ENCODE measurements at places on chromosomes 6 and 20.

GRCh38 chr20:21509597-21510371, 4.1 kb downstream of the NKX2-2 start:
- DNase-seq = peak; percentile 54

- no peak for DNase-seq
These were observed 7.3 kb downstream of the TFAP2D start for GRCh38 chr6:50720623-50721022.

GRCh38 chr20:38201356-38201755, 36.3 kb upstream of the TGM2 start:
- peak; percentile 96 for DNase-seq

GRCh38 chr6:79707621-79708020, 76.5 kb downstream of the SH3BGRL2 start:
- DNase-seq = no peak

GRCh38 chr6:43725643-43726580, 38.3 kb upstream of the MRPS18A start:
- no peak for DNase-seq

GRCh38 chr6:141467881-141468280, 664.8 kb upstream of the GJE1 start:
- no peak for DNase-seq

GRCh38 chr6:139164001-139164400, 29.1 kb downstream of the HECA start:
- no peak for DNase-seq

DNA sequence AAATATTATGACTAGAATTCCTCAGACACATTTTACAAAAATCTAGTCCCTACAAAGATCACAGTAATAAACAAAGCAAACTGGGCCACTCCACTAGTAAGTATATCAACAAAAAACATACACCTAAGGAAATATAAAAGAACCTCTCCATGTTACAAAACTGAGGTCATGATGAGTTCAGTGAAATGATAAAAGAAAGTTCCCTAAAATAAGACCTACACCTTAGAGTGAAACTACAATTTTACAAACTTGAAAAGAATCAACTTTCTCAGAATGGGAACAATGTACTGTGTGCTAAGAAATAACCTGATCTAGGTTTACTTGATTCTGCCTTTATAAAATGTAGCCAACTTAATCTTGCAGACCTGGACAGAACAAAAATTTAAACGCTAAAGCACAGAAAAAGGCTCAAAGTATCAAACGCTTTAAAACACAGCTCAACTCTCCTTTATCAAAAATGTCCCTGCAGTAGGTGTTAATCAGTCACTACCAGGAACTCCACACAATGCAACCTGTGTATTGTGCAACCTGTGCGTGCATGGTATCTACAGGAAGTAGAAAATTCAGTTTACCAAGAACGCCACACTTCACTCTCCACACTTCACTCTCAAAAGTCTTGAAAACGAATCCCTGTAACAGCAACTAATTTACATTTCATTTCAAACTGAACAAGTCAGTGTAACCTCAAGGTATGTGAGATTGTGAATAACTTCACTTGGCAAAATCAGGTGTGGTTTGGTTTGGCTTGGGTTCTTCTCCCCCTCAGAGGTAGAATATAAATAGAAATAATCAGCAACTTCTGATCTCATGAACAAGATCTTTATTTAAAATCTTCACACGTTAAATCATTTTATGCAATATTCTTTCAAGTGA, 1.8 kb downstream of the RALGAPA2 start:
- DNase-seq = no peak

GRCh38 chr6:105562027-105562426, 159.1 kb upstream of the PREP start:
- no peak for DNase-seq

GRCh38 chr6:71460933-71461332, 172.3 kb downstream of the OGFRL1 start:
- peak; percentile 92 for DNase-seq

GRCh38 chr6:44780161-44780560, 392.7 kb downstream of the CDC5L start:
- DNase-seq = no peak

DNA sequence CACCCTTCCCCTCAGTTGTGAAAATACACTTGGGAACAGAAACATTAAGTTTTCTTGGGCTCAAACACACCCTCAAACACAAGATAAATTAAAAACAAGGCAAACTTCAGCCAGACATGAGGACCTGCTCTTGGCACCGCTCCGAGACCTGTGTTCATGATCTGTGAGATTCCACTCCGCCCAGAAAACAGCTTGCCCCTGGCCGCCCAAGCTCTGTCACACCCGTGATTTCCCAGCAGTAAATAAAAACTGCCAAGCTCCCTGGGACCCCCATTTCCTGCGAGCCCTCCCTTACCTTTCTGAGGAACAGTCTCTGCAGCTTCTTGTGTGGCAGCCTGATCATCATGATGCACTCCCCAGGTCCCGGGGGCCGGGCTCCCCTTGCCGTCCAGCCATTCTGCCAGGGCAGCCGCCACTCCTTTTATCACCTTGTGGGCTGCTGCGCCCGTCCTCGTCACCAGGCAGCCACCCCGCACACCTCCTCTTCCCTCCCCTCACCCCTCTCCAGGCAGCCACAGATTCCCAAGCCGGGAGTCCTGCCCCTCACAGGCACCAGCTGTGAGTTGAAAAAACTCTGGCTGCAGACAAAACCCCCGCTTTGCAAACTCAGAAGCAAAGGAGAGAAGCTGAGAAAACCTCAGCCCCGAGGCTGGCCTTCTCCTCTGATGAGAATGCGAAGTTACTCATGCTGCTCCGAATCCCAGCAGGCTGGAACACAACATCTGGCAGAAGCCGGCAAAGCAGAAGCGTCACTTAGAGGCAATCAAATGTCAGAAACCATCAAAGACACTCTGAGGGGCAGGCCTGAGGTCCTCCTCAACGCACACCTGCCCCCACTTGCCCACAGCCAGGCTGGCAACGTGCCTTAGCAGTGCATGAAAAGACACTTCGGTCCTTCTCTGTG, 130.4 kb upstream of the RPS6KA2 start:
- DNase-seq = peak; percentile 2

- DNase-seq = no peak
These were observed 12.9 kb downstream of the SLC9A8 start for GRCh38 chr20:49825521-49826033.

DNA sequence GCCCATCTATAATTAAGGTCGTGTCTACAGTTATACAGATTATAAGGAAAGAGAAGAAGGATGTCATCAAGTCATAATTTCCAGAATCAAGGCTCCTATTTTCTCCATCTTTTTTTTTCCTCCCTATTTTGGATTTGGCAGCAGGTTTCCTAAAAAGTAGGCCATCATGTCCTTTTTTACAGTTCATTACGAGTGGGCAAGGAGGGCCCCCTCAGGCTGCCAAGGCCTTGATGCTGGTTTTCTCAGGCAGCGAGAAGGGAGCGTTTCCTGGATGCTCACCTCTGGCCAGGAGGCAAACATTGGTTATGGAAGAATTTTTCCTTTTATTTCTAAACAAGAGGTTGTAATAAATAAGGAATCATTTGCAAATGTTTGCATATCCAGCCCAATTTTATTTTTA, 414.6 kb downstream of the DHX35 start:
- no peak for DNase-seq

GRCh38 chr20:32434434-32434833, 76.3 kb downstream of the ASXL1 start:
- DNase-seq = no peak

DNA sequence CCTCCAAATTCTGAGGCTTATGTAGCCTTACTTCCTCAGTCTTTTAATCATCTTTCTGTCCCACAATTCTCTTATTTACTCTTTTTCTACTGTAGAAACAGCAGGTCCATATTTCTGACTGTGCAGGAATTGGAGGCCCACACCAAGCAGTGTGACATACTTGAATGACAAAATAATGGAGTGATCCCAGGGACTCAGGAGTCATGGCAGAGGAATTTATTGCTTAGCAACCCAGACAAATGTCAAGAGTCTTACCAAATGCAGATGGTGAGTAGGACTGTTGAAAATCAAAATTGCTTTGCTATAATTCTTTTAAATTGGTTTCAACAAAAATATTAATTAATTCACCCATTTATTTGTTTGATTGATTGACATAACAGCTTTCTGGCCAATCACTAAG, 59.9 kb downstream of the HTR1B start:
- peak; percentile 66 for DNase-seq

DNA sequence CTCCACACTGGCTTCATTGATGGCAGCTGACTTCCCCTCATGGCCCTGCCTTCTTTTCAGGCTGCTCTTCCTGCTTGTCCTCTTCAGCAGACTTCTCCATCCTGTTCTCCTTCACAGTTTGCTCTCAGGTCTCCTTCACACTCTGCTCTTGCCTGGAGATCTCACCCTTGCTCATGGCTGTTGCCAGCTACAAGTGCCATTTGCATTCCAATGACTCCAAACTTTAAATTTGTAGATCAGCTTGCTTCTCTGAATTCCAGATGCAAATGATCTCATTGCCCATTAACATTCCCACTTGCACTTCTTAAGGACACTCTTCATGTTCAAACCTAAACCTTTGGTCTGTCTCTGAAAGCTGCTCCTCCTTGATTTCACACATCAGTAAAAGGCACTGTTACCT, 343.0 kb downstream of the QKI start:
- DNase-seq = no peak

- no peak for DNase-seq
These were observed 17.8 kb downstream of the QKI start for GRCh38 chr6:163432300-163432699.

DNA sequence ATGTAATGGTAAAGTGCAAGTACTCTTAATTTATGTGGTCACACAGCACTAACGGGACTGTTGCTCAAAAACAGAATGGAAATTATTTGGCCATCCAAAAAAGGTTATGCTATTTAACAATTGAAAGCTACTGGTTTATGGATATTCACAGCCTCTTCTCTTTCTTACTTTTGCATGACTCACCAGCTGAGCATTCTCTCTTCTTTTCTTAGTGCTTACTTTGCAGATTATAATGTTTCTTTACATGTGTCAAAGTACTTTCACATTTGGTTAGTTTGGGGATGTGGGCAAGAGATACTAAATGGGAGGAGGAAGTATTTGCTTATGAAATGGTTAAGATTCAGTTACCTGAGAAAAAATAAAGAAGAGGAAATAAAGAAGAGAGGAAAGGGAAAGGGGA, 610.5 kb downstream of the HTR1B start:
- DNase-seq = peak; percentile 52

GRCh38 chr6:134363323-134364039, 45.6 kb upstream of the SGK1 start:
- DNase-seq = peak; percentile 98

DNA sequence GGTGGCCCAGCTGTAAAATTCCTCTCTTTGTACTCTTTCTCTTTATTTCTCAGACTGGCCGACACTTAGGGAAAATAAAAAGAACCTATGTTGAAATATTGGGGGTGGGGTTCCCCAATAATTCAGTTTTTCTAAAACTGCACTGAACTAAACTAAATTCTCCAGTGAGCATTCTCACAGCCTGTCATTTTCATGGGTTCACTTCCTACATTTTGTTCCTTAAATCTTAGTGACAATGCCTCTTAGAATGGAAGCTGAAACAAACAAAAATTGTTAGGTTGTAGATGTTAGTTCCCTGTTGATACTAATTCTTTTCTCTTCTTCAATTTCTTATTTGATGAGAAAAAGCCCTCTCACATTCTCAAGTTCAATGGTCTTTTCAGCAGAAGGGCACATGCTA, 35.8 kb upstream of the IFNGR1 start:
- no peak for DNase-seq

DNA sequence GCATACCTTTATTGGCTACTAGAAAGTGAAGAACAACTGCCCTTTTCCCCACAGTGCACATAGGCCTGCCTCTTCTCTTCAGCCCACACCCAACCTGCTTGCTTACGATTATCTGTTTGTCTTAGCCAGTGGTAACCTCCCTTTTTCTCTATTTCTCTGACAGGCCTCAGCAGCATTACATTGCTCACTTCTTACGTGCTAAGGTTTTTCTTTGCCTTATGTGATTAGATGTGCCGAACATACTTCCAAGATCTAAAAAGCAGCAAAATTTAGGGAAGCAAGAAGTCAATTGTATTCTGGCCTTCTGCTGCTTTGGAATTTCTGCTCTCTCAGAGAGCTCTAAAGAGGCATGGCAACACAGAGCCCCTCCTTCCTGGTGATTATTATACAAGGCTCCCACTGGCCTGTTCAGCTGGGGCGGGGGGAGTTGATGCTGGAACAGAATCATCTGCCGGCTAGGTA, 7.0 kb downstream of the B4GALT5 start:
- no peak for DNase-seq

- DNase-seq = peak; percentile 63
These were observed 102.2 kb upstream of the SASH1 start for GRCh38 chr6:148240461-148240840.

DNA sequence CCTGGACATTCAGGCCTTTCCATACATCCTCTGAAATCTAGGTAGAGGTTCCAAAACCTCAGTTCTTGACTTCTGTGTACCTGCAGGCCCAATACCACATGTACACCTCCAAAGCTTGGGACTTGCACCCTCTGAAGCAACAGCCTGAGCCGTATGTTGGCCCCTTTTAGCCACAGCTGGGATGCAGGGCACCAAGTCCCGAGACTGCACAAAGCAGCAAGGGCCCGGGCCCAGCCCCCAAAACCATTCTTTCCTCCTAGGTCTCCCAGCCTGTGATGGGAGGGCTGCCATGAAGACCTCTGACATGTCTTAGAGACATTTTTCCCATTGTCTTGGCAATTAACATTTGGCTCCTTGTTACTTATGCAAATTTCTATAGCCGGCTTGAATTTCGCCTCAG, 107.4 kb upstream of the FRMD1 start:
- DNase-seq = no peak

GRCh38 chr6:79750806-79751205, 119.7 kb downstream of the SH3BGRL2 start:
- no peak for DNase-seq

DNA sequence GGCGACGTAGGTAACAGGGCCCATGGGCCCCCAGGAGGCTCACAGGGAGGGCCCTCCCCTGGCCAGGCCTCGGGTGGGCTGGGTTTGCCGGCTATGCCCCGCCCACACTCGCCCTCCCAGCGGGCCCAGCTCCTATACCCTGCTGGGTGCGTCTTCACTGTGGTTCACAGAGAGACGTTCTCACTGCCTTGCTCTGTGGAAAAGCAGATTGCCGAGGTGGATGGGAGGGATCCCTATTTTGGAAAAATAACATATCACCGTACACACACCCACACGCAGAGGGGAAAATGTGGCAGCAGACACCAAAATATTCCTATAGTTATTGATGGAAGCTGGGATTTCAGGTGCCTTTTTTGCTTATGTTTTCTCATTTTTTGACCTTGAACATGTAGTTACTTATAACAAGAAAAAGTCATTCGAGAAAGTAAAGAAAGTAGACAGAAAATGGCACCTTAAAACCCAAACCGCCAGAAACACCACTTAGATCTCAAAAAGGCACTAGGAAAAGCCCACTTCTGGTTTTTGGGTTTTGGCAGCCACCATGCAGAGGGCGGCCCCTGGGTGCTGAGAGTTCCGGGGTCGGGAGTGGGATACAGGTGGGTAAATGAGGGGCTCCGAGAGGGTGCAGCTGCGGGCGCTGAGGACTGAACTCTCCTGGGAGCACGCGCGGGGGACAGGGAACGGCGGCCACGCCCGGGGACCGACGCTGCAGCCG, 49.4 kb downstream of the TMEM242 start:
- no peak for DNase-seq

- no peak for DNase-seq
These were observed 352.4 kb downstream of the UTRN start for GRCh38 chr6:144637541-144637940.

GRCh38 chr6:112043032-112044007, 10.6 kb upstream of the CCN6 start:
- DNase-seq = peak; percentile 98

GRCh38 chr6:75747152-75747992, 1.7 kb upstream of the MYO6 start:
- no peak for DNase-seq
